A549 treated with ZK216348 at 1 μM for 4 hours (cell line): ENCODE measurements at places on chromosomes 13 and 19. TPM values are rescaled to one million over a fixed set of nuclear protein-coding genes. Genes with fewer than 3 reads are reported as not detected.

Gene SIX5
- total RNA-seq, result 15.9 to 31.7 TPM (median 29.2 TPM) in 5 replicates

Gene MYO1F
- total RNA-seq, result 0.24 to 0.45 TPM (median 0.28 TPM) in 5 replicates

Gene GRIN3B
- total RNA-seq, result 0.88 to 4.3 TPM (median 3.3 TPM) in 5 replicates

Gene CGB3
- total RNA-seq, result not detected in 5 replicates

Gene IGSF23
- total RNA-seq, result 0.27 to 0.68 TPM (median 0.45 TPM) in 5 replicates

Gene ZNF829
- 0.42 to 0.52 TPM (median 0.45 TPM) in 5 replicates for total RNA-seq

Gene CNFN
- total RNA-seq, result 35.4 to 51.0 TPM (median 43.8 TPM) in 5 replicates

Gene TEKTIP1
- total RNA-seq, result not detected in 5 replicates

Gene ATP8B3
- total RNA-seq, result 2.1 to 3.3 TPM (median 2.4 TPM) in 5 replicates

Gene ZNF729
- total RNA-seq, result not detected in 5 replicates

Gene STAP2
- 0.12 to 0.47 TPM in 2 of 5 replicates, not detected in the others for total RNA-seq

Gene SLC7A9
- 0.45 to 1.1 TPM (median 0.58 TPM) in 4 of 5 replicates, not detected in the other for total RNA-seq

Gene TIMM13
- total RNA-seq, result 48.7 to 125 TPM (median 112 TPM) in 5 replicates

Gene KRTDAP
- total RNA-seq, result not detected in 5 replicates

Gene SERPINE3
- not detected in 5 replicates for total RNA-seq

Gene PINLYP
- total RNA-seq, result 0.18 to 0.40 TPM (median 0.32 TPM) in 4 of 5 replicates, not detected in the other

Gene ALOX5AP
- 4.7 to 9.0 TPM (median 7.1 TPM) in 5 replicates for total RNA-seq

Gene SMAD9
- total RNA-seq, result 0.06 to 0.19 TPM (median 0.12 TPM) in 4 of 5 replicates, not detected in the other
